Cortex of kidney (tissue), 1 donor: ENCODE measurements at places on chromosomes 7 and 10.

DNA sequence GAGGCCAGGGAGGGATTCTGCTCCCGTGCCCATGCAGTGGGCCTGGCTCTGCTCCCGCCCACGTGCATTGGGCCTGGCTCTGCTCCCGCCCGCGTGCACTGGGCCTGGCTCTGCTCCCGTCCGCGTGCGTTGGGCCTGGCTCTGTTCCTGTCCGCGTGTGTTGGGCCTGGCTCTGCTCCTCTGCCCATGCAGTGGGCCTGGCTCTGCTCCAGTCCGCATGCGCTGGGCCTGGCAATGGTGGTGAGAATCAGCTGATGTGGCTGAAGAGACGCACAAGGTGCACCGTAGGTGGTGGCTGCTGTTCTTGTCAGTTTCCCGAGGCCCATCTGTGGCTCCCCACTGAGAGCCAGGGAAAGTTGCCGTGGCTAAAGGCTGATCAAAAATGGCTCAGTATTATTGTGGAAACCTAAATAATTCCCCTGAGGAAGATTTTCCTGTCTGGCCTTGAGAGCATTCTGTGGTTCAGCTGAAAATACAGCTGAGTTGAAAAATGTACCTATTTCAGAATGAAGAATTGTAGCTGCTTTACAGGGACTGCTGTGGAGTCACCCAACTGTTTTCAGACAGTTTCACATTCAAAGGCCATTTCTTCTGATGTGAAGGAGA, 572.4 kb downstream of the GLRX3 start:
- DNase-seq = no peak

- DNase-seq = no peak
Observed at GRCh38 chr7:100407285-100408180, 21.0 kb downstream of the ZCWPW1 start.

- DNase-seq = no peak
Observed at GRCh38 chr7:47475880-47476227, 106.1 kb downstream of the TNS3 start.

DNA sequence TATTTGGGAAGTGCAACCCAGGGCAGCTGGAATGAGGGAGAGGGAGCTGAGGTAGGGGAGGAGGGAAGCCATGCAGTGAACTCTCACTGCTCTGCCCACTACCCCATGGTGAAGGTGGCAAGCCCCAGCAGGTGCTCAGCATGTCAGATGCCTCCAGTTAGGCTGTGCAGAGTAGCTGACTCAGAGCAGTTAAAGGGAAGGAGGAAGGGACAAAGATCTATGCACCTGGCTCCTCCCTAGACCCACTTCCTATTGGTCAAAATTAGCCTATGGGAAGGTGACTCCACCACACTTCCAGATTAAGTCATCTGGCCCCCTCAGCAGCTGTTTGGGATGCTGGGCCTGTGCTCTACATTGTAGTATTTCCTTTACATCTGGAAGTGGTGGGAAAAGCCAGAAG, 125.7 kb upstream of the MTPN start:
- no peak for DNase-seq

DNA sequence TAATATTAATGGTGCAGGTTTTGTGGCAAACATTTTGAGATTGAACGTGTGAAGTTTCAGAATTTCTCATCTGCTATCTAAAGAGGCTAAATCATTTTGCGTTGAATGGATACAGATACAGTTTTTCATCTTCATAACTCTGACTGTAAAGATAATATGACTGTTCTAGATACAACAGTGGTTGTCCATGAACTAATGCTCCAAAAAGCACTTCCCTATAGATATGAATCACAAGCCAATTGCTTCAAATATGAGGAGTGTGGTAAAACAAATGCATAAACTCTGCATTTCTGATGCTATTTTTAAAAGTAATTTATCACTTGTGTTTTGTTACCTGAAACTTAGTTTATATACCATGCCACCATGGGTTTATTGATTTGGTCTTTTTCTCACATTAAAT, 750.1 kb downstream of the MAGI2 start:
- no peak for DNase-seq

- DNase-seq = no peak
Observed at GRCh38 chr10:23694446-23694920, 255.6 kb downstream of the OTUD1 start.

GRCh38 chr7:122166275-122166674, 22.2 kb upstream of the AASS start:
- DNase-seq = no peak

GRCh38 chr7:30743371-30744074, 8.4 kb upstream of the INMT start:
- DNase-seq = no peak

DNA sequence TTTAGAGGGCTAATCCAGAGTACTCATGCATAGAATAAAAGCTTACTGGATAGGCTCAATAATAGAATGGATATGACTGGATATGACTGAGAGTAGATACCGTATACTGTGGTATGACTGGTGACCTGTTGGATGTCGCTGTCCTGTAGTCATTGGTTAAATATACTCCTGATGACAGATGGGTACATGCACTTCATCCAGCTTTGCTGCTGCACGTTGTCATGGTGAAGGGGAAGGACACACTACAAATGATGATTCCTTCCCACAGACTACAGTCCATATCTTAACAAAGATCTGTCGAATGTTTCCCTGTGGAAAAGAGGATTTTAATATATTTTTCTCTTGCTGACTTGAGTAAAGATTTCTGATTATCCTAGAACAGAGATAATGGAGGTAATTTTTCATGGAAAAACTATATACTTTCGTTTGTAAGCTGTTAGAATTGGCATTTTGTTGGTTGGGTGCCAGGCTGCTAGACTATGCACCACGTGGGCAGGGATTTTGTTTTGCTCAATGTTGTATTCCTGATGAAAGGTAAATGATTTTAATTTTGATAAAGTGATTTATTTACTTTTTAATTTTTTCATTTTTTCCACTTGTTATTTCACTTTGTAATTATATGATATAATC, 97.3 kb downstream of the PPP1R9A start:
- no peak for DNase-seq

GRCh38 chr7:36023033-36023560, 130.0 kb upstream of the EEPD1 start:
- DNase-seq = no peak

DNA sequence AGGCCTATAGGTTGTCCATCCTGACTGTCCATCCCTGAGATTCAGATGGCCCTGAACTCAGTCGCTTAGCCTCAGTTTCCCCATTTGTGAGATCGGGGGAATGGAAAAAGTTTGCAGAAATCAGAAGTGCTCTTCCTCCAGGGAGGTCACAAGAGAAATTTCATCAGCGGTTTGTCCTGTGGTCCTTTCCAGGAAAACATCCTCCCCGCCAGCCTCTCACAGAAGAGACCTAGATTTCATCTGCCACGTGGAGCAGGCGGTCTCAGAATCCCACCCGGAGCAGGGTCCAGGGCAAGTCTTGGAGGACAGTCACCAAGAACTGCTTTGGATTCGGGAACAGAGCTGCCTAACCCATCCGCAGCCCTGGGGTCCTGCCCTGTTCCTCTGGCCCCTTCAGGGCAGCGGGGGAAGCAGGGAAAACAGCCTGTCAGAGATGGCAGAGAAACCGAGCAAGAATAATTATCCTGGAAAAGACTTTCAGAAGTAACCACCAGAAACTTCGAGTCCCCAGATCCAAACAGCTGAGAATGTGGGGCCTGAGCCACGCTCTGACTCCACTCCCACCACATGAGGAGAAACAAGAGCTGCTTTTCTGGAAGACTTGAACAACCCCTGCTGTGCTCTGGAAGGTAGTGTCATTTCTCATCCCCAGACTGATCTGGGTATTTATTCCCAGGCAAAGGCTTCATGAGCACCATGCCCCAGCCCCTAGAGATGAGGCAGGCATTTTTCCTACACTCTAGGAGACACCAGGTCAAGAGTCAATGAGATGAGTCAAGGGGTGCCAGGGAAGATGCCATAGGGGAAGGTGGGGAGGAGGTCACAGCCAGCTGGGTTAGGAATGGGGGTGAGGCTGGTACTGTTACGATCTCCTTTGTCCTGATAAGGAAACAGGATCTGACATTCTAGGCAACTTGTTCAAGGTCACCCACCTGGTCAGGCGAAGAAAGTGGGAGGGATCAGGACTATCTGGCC, 1.1 kb upstream of the TNS3 start:
- DNase-seq = no peak

DNA sequence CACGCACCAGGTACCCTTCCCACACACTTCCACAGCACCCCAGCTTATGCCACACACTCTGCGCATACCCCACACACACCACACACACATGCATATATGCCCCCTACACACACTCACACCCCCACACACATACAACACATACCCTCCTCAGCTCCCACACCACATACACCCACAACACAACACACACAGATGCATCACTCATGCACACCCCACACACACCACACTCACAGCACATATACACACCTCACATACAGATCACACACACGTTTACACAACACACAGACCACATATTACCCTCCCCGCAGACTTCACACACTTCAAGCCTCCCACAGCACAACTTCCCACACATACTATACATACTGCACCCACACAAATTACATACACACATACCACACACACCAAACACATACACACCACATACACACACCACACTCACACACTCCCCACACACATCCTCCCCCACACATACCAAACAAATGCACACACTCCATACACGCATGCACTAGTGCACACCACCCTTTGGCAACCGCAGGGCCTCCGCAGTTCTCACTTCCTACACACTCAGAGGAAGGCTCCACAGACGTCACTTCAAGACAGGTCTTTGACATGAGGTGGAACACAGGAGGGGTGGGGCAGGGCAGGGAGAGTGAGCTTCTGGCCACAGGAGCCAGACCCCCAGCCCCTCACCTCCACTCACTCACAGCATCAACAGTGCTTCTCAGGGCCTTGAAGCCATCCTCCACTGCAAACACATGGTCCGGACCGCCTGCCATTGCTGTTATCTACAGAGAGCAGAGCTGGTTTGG, 18.5 kb upstream of the ANTXRL start:
- no peak for DNase-seq

DNA sequence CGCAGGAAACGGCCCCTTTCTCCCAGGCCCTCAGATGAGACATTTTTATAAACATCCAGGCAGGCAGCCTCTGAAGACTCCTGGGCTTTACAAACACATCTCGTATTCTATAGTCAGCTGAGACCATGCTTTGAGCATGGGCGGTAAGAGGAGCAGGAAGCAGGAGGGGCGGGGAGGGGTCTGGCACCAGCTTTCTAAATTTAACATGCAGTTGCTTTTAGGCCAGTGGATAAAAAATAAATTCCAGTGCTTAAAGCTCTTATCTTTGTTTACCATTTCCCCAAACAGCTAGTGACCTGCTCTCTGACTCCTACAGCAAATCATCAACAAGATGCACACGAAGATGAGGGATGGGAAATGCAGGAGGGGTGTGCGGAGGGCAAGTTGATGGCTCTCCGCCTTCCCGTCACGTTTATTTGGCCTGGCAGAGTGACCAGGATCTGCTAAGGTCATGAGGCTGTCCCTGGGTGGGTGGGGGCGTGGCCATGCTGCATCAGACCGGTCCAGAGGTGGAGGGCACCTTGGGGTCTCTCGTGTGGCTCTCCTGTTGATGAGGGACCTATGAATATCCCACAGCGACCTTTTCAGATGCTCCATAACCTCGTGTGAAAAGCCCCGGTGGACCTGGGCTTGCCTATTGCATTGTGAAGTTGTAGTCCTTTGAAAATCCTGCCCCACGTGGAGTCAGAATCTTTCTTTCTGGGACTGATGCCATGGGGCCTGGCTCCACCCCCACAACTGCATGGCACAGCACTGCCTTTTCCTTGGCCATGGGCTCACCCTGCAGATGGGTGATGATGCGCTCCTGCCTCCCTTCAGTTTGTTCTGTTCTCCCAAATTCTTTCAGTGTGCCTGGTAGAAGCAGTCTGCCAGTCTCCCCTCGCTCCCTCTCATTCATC, 67.5 kb downstream of the PARP12 start:
- no peak for DNase-seq

- DNase-seq = no peak
Observed at GRCh38 chr10:31999070-31999660, 57.1 kb downstream of the KIF5B start.

DNA sequence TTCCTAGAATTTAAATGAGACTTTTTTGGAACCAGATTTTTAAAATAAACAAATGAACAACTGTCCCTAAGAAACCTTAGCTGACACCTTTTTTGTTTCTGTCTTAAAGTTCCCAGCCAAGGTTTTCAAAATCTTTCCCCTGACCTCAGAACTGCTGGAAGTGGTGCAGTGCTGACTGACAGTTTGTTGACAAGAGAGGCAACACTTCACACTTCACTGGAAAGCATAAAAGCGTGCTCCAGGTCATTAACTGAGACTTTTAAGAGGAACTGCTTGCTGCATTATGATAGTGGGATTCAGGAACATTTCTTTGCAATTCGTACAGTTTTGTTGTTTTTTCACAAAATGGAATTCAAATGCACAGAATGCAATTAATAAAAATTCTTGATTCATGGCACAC, 36.2 kb downstream of the SYPL1 start:
- no peak for DNase-seq

DNA sequence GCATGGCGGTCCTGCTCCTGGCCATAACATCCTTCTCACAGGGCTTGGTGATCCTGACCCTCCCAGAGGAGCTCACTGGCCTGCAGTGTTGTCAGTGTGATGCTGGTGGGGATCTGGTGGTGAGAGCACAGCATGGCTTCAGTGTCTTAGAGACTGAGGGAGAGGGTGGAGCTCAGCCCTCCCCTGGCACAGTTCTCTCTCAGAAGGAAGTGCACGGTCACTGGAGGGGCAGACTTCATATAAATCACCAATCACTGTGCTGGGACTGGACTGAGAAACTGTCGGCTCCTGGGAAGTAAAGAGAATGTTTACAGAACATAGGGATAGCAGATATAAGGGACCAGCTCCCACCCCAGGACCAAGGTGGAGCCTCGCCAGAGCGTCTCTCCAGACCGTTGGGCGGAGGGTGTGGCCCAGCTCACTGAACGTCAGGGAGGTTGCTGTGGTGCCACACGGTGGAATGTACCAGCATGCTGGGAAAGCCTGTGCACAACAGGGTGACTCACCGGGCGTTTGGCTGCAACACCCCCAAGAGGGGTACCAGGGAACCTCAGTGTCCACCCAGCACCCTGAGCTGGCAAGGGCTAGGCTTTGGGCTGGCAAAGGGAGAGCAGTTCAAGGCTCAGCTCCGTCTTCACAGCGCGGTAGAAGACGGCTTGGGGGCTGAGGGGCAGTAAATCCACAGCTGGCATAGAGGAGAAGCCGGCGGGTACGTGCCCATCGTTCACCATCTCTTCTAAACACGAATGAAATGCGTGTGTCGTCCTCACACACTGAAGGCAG, 8.8 kb upstream of the GET4 start:
- no peak for DNase-seq

GRCh38 chr7:5225616-5226290, 35.7 kb downstream of the WIPI2 start:
- DNase-seq = no peak

DNA sequence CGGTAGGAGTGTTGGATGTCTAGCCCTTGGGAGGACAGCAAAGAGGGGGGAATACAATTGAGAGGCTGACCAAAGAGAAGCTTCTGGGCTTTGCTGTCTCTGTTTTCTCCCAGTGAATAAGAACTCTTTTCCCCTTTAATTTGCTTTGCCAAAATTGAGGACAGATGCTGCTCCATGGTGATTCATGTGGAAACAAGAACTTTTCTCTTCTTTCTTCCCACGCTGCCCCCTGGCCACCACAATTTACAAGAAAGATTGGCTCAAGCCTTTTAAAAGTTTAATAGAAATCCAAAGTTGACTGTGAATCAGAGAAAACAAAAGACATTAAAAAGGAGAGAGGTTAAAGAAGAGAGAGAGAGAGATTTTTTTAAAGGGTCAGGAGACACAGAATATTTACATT, 49.0 kb downstream of the PRR15 start:
- no peak for DNase-seq
